ENCODE measurements at places on chromosomes 13 and 19.

DNA sequence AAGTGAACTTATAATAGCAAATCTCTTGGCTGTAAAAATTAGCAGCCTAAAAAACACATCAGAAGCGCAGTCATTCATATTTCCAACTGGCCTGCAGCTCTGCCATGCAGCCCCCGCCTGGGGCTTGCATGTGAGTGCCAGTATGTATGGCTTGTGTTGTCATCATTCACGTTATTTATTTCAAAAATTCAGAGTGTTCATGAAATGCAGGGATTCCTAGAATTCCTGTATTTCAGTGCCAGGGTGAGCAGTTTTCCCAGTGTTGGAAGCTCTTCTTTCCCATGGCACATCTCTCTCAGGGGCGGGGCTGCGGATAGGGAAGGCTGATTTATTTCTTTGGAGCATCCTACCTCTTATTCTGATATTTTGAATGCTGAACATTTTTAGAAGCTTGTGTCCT, 234.6 kb downstream of the FGF9 start:
- no peak for DNase-seq

- DNase-seq: no peak
Observed at GRCh38 chr19:6610934-6611852, 20.2 kb upstream of the CD70 start.

GRCh38 chr13:25207291-25207810, 35.3 kb upstream of the AMER2 start:
- DNase-seq: no peak

- peak; percentile 100 for DNase-seq
Observed at GRCh38 chr19:16327911-16328823, 3.5 kb downstream of the KLF2 start.

DNA sequence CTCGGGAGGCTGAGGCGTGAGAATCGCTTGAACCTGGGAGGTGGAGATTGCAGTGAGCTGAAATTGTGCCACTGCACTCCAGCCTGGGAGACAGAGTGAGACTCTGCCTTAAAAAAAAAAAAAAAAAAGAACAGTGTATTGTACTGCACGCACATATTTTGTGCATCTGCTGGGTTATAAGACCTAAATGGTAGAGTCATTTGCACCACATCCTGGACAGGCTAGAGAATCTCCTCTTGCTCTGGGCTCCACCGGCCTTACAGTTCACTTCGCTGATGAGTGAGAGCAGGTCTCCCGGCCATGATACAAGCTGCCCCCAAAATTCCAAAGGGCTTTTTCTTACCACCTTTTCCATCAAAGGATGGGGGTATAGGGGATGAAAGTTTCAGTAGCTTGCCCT, 7.2 kb upstream of the SAE1 start:
- DNase-seq: no peak

- no peak for DNase-seq
Observed at GRCh38 chr13:73880365-73880764, 253.8 kb downstream of the KLF12 start.

DNA sequence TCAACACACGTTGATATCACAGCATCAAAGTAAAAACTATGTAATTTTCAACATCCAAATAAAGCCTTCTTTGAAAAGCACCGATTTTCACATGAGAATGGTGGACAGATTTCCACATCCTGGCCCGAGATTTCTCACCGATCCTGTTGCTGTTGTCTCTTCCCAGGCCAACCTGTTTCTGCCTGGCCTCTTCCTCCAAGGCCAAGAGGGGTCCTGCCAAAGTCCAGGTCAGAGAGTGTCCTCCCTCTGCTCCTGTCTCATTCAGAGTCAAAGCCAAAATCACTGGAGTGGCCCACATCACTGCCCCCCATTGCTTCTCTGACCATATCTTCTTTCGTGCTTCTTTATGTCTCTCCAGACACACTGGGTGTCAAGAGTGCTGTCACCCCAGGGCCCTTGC, 49.5 kb downstream of the CHST8 start:
- no peak for DNase-seq

- no peak for DNase-seq
Observed at GRCh38 chr19:10983026-10983425, 22.2 kb downstream of the SMARCA4 start.

DNA sequence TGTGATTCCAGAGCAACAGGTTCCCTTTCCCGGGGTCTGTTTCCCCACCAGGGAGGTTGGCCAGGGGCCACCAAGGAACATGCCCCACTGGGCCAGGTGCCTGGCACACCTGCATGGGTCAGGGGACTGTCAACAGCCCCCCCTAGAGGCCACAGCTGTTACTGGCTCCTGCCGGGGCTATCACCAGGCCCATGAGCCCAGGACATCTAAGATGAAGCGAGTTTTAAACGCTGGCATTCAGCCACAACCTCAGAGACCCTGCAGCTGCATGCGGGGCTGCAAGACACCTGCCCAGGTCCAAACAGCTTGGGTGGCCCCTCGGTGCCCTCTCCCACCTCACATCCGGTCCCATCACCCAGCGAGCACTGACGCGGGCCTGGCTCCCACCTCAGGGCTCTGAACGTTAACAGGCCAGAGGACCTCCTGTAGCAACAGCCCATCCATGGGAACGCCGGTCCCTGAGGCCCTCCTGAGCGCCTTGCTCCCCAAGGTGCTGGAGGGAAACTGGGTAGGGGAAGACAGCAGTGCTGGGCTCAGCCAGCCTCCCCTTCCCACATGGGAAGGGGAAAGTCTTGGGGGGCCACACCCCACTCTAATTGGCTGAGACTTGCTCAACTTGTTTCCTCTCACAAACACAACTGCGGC, 12.0 kb downstream of the KHSRP start:
- no peak for DNase-seq

DNA sequence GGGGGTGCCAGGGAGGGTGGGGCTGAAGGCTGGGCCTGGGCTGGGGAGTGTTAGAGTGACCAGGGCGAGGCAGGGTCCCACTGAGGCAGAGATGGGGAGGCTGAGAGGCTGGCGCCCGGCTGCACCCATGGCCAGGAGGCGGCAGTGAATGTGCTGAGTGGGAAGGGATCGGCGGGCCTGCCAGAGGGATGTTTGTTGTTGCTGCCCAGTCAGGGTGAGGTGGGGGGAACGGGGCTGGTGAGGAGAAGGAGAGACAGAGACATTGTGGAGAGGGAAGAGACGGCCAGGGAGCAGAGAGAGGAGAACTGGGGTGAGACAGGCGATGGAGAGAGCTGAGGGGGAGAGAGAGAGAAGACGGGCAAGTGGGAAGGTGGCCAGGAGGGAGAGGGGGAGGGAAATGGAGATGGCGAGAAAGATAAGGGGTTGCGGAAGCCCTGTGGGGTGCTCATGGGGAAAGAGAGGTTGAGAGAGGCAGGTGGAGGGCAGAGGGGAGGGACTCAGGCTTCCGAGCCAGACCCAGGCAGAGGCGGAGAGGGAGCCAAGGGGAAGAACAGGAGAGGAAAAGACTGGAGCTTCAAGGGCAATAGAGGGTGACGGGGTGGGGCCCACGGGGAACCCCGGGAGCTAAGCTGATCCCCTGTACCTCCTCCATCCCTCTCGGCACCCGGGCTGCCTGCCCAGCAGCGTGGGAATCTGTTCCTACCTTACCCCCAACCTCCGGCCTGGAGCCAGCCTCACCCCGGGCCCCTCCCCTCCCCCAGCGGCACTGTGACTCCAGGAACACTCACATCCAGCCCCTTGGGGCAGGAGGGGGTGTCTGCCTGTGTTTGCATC, 690 bp upstream of the B3GNT8 start:
- DNase-seq: no peak

Measured in MV-4-11 (cell line).